Kidney (tissue), 22 donors: ENCODE measurements at places on chromosomes 11 and 22. TPM values are rescaled to one million over a fixed set of nuclear protein-coding genes. Genes with fewer than 3 reads are reported as not detected.

The BTG4 gene
- not detected for total RNA-seq

The TEX12 gene
- not detected for total RNA-seq

The F2 gene
- total RNA-seq = not detected

The KCTD14 gene
- total RNA-seq = 13.7 TPM

The MYOD1 gene
- total RNA-seq = not detected

The CELSR1 gene
- total RNA-seq = 49.9 TPM

The TSPAN18 gene
- total RNA-seq = 38.1 TPM

The ANKK1 gene
- total RNA-seq = 0.60 TPM

The MS4A14 gene
- 2.1 TPM for total RNA-seq

GRCh38 chr22:46958658-46959057, 196.2 kb downstream of the TBC1D22A start:
- no peak for DNase-seq

- no peak for DNase-seq
Observed at GRCh38 chr11:59267196-59267595, 54.5 kb upstream of the MPEG1 start.

GRCh38 chr11:84929738-84930137, 697.4 kb downstream of the DLG2 start:
- no peak for DNase-seq

- DNase-seq = no peak
Observed at GRCh38 chr11:17154409-17155159, 53.2 kb downstream of the PIK3C2A start.
